ENCODE measurements at places on chromosomes 12 and 14.

- no peaks in the 10 kb centered on the region for H3K27me3 ChIP-seq
- H3K4me1 ChIP-seq, result no peaks in the 10 kb centered on the region
- no peaks in the 10 kb centered on the region for H3K36me3 ChIP-seq
- H3K27ac ChIP-seq, result no peak overlapping the region
- H3K4me3 ChIP-seq, result no peak overlapping the region
These were observed 148.7 kb downstream of the SMOC1 start for GRCh38 chr14:70027785-70028428.

- DNase-seq, result no peak
- H3K4me1 ChIP-seq, result peaks cover 6% of the 10 kb centered on the region
- no peaks in the 10 kb centered on the region for H3K36me3 ChIP-seq
- no peak overlapping the region for H3K27ac ChIP-seq
- no peak overlapping the region for H3K4me3 ChIP-seq
These were observed 122.3 kb upstream of the CPM start for GRCh38 chr12:69055280-69055679.

GRCh38 chr12:5656836-5657235 is 224.9 kb downstream of the NTF3 start:
- DNase-seq, result no peak
- H3K36me3 ChIP-seq, result no peaks in the 10 kb centered on the region
- H3K4me3 ChIP-seq, result no peak overlapping the region

DNA sequence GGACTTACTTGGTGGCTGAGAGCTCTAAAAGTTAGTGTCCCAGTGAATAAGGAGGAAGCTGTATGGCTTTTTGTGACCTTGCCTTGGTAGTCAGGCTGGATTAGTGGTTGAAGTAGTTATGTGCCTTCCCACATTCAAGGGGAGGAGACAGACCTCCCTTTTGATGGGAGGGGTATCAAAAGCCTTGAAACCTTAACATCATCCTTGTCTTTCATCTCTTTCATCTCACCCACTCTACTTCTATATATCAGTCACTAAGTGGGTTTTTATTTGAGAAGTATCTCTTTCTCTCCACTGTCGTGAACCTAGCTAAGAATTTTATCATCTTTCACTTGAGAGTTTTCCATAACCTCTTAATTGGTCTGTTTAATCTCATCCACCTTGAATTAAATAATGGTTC is 15.7 kb downstream of the NUBPL start:
- H3K36me3 ChIP-seq, result peaks cover 4% of the 10 kb centered on the region
- H3K4me1 ChIP-seq, result no peaks in the 10 kb centered on the region
- no peaks in the 10 kb centered on the region for H3K27me3 ChIP-seq
- no peak for DNase-seq
- H3K4me3 ChIP-seq, result no peak overlapping the region

DNA sequence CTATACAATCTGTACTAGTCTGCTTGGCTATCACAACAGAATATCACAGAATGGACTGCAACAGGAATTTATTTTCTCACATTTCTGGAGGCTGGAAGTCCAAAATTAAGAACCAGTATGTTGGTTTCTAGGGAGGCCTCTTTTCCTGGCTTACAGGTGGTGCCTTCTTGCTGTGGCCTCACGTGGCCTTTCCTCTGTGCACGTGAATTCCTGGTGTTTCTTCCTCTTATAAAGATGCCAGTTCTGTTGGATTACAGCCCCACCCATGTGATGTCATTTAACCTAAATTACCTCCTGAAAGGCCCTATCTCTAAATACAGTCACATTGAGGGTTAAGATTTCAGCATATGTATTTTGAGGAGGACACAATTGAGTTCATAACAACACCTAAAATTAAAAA is 32.1 kb upstream of the C2CD5 start:
- DNase-seq, result no peak
- H3K4me1 ChIP-seq, result no peaks in the 10 kb centered on the region
- H3K4me3 ChIP-seq, result no peak overlapping the region
- H3K27me3 ChIP-seq, result no peaks in the 10 kb centered on the region
- no peaks in the 10 kb centered on the region for H3K36me3 ChIP-seq

DNA sequence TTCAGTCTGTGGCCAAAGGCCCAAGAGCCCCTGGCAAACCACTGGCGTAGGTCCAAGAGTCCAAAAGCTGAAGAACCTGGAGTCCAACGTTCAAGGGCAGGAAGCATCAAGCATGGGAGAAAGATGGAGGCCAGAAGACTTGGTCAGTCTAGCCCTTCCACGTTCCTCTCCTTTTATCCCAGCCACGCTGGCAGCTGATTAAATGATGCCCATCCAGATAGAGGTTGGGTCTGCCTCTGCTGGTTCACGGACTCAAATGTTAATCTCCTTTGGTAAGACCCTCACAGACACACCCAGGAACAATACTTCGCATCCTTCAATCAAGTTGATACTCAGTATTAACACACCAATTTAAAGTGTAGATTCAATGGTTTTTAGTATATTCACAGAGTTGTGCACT is 21.1 kb upstream of the OS9 start:
- no peaks in the 10 kb centered on the region for H3K4me1 ChIP-seq
- H3K4me3 ChIP-seq, result no peak overlapping the region
- H3K36me3 ChIP-seq, result no peaks in the 10 kb centered on the region
- H3K27ac ChIP-seq, result no peak overlapping the region

DNA sequence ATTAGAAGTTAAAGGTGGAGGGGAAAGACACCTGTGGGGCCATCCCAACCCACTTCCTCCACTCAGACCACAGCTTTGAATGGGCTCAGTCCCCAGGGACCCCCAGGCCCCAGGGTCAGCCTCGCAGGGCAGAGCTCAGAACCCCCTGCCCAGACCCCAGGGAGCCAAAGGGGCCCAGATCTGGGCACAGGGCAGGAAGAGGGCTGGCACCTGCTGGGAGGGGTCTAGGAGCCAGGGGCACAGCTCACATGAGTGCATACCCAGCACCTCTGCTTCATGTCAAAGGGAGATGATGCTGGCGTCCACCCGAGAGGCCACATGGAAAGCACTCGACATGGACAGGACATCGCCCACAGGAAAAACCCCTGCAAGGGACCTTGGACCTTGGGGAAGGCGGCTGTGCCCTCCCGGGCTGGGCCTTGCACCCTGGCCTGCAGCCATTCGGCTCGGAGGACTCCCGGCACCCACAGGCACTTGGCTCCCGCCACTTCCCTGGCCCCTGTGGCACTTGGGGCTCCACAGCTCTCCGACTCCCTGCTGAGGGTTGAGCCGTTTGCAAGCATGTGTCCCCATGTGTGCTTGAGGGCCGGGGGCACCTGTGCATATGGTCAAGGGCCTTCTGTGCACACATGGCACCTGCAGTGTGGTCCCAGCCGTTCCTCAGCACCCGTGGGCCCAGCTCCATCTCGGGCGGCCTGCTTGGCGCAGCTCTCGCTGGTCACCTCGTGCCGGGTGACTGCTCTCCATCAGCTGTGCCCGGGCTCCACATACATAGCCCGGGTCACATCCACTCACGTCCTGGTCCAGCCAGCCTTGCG is 7.8 kb upstream of the AMN start:
- no peak overlapping the region for H3K27ac ChIP-seq
- no peaks in the 10 kb centered on the region for H3K27me3 ChIP-seq
- DNase-seq, result no peak
- H3K36me3 ChIP-seq, result no peaks in the 10 kb centered on the region
- no peak overlapping the region for H3K4me3 ChIP-seq
- no peaks in the 10 kb centered on the region for H3K4me1 ChIP-seq

DNA sequence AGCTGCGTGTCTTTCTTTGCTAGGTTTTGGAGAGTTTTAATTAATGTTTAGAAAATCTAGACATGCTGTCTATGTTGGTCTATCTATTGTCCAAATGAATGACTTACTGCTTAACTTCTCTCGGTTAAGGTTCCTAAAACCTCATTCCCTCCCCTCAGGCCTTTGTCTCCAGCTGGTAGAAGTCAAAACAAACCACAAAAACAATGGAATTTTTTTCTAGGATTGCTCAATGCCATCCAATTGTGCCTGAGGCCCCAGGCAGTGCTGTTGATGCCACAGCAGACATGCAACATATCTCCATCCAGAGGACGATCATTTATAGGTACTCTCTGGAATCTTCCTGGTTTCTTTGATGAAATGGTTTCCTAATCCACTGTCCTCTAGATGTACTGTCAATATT is 448.2 kb upstream of the TBX3 start:
- no peak overlapping the region for H3K27ac ChIP-seq
- no peaks in the 10 kb centered on the region for H3K36me3 ChIP-seq
- H3K4me1 ChIP-seq, result no peaks in the 10 kb centered on the region
- H3K4me3 ChIP-seq, result no peak overlapping the region

GRCh38 chr14:98822917-98823316 is 449.1 kb downstream of the BCL11B start:
- no peak for DNase-seq
- H3K4me3 ChIP-seq, result no peak overlapping the region
- H3K4me1 ChIP-seq, result no peaks in the 10 kb centered on the region
- H3K27ac ChIP-seq, result no peak overlapping the region
- H3K27me3 ChIP-seq, result no peaks in the 10 kb centered on the region

GRCh38 chr12:22481547-22482104 is 62.7 kb downstream of the C2CD5 start:
- DNase-seq, result no peak
- H3K4me1 ChIP-seq, result no peaks in the 10 kb centered on the region
- no peak overlapping the region for H3K27ac ChIP-seq
- peaks cover 3% of the 10 kb centered on the region for H3K36me3 ChIP-seq
- H3K27me3 ChIP-seq, result no peaks in the 10 kb centered on the region
- no peak overlapping the region for H3K4me3 ChIP-seq

DNA sequence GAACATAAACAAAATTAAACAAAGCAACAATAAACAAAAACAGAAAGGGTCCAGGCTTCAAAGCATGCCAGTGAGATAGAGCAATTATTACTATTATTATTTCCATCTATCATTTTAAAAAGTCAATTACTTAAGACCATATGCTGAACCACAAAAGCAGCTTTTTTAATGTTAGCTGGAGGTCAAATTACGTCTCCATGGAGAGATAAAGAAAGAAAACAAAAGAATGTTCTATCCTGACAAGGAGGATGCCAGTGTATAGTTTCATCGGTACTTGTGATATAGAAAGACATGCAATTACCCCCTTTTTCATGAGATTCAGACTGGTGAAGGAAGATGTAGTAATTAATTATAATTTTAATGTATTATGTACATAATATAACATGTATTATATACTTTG is 81.6 kb upstream of the DCN start:
- no peaks in the 10 kb centered on the region for H3K36me3 ChIP-seq
- no peak for DNase-seq
